Smooth muscle cell of trachea (primary cell): ENCODE measurements at places on chromosomes 13 and 19. TPM values are rescaled to one million over a fixed set of nuclear protein-coding genes. Genes with fewer than 3 reads are reported as not detected.

BCAM gene
- 9.3 and 31.3 TPM in 2 replicates for total RNA-seq

ANGPTL4 gene
- total RNA-seq: 3.9 and 6.9 TPM in 2 replicates

SH2D3A gene
- 0.15 TPM in 1 of 2 replicates, not detected in the other for total RNA-seq

ZNF431 gene
- 2.9 and 3.1 TPM in 2 replicates for total RNA-seq

SKA3 gene
- 5.5 and 8.1 TPM in 2 replicates for total RNA-seq

KLK1 gene
- total RNA-seq: not detected in 2 replicates

PSG7 gene
- 0.17 and 0.44 TPM in 2 replicates for total RNA-seq

U2AF1L4 gene
- 4.6 and 7.3 TPM in 2 replicates for total RNA-seq

ENOX1 gene
- total RNA-seq: 1.6 and 4.5 TPM in 2 replicates

KLK12 gene
- total RNA-seq: not detected in 2 replicates

RNF17 gene
- total RNA-seq: 0.17 TPM in 1 of 2 replicates, not detected in the other

SULT2B1 gene
- not detected in 2 replicates for total RNA-seq

GDF15 gene
- 37.7 and 138 TPM in 2 replicates for total RNA-seq

ZNF491 gene
- total RNA-seq: 3.8 and 4.6 TPM in 2 replicates

ZNF570 gene
- 9.7 and 13.2 TPM in 2 replicates for total RNA-seq

SLITRK6 gene
- 0.83 and 1.5 TPM in 2 replicates for total RNA-seq
